Right cardiac atrium (tissue), 5 donors: ENCODE measurements at places on chromosomes 3 and 15.

- DNase-seq: no peak
Observed at GRCh38 chr15:77633913-77634265, 1.2 kb upstream of the LINGO1 start.

DNA sequence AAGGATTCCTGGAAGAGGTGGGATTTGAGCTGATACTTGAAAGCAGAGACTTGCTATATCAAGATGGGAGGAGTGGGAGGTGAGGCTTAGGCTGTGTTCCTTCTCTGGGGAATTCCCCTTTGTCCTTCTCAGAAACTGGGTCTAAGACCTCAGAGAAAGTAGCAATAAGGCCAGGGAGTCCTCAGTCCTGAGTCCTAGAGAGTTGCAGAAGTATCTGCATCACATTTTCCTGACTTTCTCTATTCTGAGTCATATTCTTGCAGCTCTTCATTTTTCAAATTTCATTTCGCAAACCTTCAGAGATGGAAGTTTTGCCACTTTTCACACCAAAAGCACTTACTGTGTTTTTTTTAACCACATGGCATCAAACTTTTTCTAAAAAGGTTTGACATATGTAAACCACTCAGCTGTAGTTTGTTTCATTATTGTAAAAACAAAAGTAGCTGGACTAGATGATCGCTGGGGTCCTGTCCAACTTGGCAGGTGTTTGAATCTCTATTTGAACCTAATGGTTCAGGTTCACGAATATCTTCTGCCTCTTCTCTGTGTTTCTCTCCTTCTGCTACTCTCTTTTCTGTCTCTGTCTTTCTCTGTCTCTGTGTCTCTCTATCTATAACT lies 21.3 kb downstream of the COLQ start:
- DNase-seq: no peak

DNA sequence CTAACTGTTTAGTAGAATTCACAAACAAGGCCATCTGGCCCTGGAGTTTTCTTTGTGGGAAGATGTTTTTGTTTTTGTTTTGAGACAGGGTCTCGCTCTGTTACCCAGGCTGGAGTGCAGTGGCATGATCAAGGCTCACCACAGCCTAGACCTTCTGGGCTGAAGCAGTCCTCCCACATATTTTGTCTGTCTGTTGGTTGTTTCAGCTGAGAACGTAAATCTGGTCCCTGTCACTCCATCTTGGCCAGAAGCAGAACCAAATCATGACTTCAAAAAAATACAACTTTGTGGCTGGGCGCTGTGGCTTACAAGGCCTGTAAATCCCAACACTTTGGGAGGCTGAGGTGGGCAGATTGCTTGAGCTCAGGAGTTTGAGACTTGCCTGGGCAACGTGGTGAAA lies 27.1 kb downstream of the MRAS start:
- no peak for DNase-seq

DNA sequence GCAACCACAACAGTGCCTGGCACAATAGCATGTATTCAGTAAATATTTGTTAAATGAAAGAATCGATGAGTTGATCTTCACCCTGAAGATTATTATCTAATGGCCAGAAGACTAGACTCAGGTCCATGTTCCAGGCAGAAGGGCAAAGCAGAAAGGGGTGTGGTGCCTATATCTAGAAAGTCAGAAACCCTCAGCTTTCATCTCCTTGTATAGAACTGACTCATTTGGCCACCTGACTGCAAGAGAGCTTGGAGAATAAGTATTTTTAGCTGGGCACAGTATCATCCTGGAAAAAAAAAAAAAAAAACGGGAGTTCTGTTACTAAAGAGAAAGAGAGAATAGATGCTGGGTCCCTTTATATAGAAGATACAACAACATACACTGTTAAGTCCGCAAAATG lies 69.7 kb upstream of the SPRED1 start:
- DNase-seq: no peak
